ENCODE measurements at places on chromosomes 6 and 20.

DNA sequence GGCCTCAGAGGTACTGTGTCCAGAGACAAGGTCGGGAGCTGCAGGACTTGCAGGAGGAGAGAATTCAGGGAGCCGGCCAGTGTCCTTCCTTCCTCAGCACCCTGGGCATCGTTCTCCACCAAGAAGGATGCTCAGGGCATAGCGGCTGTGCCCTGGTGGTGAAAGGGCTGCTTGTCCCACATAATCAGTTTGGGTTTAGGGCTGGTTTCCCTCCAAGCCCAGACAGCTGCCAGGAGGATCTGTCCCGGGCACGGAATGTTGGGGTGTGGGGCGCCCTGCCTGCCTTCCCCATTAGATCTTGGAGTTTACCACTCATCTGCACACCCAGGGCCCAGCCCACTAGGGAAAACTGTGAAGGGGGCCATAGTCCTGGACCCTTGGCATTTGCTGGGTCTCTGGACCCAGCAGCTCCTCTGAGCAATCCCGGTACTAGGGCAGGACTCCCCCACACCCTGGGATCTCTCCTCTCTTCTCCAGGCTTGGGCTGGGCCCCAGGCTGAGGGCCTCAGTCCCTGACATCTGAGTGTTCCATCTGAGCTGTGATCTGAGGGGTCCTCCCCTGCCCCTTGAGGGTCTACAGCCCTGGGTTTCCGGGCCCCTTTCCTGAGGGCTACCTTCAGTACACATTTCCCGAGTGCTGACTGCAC, 18.6 kb upstream of the SPDEF start:
- no peak for DNase-seq

DNA sequence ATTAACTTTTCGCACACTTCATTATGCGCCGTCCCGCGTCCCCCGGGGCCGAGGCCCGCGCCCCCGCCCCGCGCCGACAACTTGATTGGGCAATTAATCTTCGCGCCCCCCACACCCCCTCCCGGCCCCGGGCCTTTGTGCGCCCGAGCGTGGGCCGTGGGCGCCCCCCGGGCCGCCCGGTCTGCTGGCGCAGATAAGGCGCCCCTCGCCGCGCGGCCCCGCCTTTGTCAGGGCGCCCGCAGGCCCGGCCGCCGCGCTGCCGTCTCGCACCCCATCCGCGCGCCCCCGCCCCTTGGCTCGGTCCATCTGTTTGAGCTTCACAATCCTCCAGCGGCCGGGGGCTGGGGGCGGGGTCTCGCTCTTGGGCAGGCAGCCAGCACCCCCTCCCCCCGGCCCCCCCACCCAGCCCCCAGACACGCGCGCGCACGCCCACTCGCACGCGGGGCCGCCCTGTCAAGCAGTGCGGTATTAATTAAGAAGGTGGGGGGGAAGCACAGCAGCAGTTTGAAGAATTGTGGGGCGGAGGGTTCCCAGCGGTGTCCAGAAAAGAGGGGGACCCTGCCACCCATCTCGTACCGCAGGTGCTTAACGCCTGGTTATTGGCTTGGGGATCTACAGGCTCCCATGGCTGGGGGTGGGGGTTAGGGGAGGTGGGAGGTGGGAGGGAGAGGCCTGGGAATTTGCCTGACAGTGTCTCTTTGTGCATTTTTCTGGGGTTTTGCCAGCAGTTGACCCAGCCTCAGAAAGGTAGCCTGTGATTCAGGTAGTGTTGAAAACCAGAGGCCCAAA, 34.6 kb upstream of the SCRT2 start:
- no peak for DNase-seq

DNA sequence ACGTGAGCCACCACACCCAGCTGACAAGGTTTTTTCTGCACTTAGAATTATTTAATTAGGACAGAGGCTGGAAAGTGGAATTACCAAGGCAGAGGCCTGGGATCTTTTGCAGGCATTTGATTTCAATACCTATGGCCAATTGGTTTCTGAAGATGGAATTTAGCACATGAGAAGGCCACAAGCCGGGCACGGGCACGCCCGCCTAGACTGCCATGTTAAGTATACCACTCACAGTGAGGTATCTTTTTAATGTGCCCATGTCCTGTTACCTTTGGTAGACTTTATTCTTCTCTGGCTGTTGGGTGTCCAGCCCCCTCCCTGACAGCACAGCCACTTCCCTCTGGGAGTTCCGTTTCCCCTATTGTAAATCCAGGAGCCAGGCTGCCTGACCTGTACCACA, 18.0 kb upstream of the TAF8 start:
- DNase-seq: no peak

GRCh38 chr6:64257586-64257985, 622.0 kb downstream of the PHF3 start:
- no peak for DNase-seq

DNA sequence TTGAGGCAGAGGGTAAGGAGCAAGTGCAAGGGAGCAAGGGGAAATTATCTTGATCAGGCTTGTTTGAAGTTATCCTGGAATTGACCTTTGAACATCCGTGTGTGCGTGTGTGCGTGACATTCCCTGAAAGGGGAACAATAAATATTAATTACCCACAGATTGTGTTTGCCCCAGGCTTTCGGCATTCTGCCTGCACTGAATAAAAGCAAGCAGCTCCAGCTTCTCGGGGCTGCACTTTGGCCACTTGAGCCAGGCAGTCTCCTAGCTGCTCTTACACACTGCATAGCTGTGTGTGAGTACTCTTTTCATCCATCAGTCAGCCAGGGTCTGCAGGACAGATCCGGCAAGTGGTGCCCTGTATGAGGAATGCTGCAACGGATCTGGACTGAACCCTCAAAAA, 107.7 kb upstream of the BTN3A2 start:
- no peak for DNase-seq

- no peak for DNase-seq
Observed at GRCh38 chr6:40471243-40471642, 115.9 kb downstream of the LRFN2 start.
